Activated T-helper 2 cell treated with anti-CD3 and anti-CD28 coated beads, Interferon-gamma antibody, Interleukin-2, Interleukin-4, amounts not matched to agents 10 μg/mL and 5 μg/mL and 100 μg/mL, durations not matched to agents 14 hours and 24 hours and 36 hours (primary cell): ENCODE measurements at places on chromosomes 6 and 20. TPM values are rescaled to one million over a fixed set of nuclear protein-coding genes. Genes with fewer than 3 reads are reported as not detected.

- no peak for DNase-seq
Observed at GRCh38 chr20:49825521-49826033, 12.9 kb downstream of the SLC9A8 start.

- DNase-seq: no peak
Observed at GRCh38 chr6:156662025-156662445, 115.1 kb upstream of the ARID1B start.

DNA sequence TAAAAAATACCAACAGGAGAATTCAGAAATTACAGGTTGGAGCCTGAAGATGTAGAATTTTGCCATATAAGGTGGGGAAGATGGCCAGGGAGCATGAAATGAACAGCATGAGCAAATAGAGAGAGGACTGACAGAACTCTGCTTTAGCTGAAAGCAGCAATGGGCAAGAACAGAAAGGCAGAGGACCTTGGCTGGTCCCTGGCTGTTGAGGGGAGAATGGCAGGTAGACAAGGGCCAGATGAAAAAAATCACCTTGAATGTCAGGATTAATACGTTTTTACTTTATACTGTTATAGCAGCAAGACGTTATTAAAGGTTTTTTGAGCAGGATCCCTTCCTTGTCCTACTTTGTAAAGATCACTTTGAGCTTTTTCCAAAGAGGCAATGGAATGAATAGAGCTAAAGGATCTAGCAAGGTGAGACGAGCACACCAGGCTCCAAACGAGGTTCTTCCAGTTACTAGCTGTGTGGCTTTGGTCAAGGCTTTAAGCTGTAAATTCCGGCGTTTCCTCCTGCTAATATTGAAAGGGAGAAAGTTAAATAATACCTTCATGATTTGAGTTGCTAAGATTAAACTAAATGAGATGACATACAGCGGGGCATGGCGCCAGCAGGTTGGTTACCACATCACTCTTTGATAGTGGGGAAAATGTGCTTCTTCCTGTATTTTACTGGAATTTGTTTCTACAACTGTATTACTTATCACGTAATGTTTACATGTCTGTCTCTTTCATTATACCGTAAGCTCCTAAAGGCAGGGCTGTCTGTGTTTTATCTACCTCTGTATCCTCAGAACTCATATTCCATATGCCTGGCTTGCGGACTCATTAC, 776 bp downstream of the PPIL1 start:
- no peak for DNase-seq

ENPP5 gene
- not detected in 2 replicates for total RNA-seq

PBOV1 gene
- not detected in 2 replicates for total RNA-seq

GPLD1 gene
- 0.39 and 0.48 TPM in 2 replicates for total RNA-seq

SMOC2 gene
- not detected in 2 replicates for total RNA-seq

CNBD2 gene
- 3.6 and 4.4 TPM in 2 replicates for total RNA-seq
